ENCODE measurements at places on chromosomes 7 and 10. TPM values are rescaled to one million over a fixed set of nuclear protein-coding genes. Genes with fewer than 3 reads are reported as not detected.
A peak's percentile ranks its signal among the peaks of the same experiment; 100 is the strongest.

UCMA gene
- not detected for total RNA-seq

KLF14 gene
- total RNA-seq, result not detected

CUTC gene
- total RNA-seq, result 18.2 TPM

- peak; percentile 74 for DNase-seq
- no peak overlapping the region for H3K4me3 ChIP-seq
- no peaks in the 10 kb centered on the region for H3K27me3 ChIP-seq
- H3K4me1 ChIP-seq, result peaks cover 40% of the 10 kb centered on the region
Observed at GRCh38 chr10:45420453-45421192, 46.6 kb downstream of the ALOX5 start.

- H3K4me1 ChIP-seq, result no peaks in the 10 kb centered on the region
- no peak overlapping the region for H3K27ac ChIP-seq
- H3K4me3 ChIP-seq, result no peak overlapping the region
- no peaks in the 10 kb centered on the region for H3K27me3 ChIP-seq
- no peak for DNase-seq
- no peaks in the 10 kb centered on the region for H3K36me3 ChIP-seq
Observed at GRCh38 chr10:84783386-84783785, 455.0 kb downstream of the CCSER2 start.

- no peak for DNase-seq
- no peaks in the 10 kb centered on the region for H3K36me3 ChIP-seq
- H3K4me3 ChIP-seq, result no peak overlapping the region
- no peaks in the 10 kb centered on the region for H3K4me1 ChIP-seq
Observed at GRCh38 chr10:77686096-77686495, 48.5 kb upstream of the KCNMA1 start.

DNA sequence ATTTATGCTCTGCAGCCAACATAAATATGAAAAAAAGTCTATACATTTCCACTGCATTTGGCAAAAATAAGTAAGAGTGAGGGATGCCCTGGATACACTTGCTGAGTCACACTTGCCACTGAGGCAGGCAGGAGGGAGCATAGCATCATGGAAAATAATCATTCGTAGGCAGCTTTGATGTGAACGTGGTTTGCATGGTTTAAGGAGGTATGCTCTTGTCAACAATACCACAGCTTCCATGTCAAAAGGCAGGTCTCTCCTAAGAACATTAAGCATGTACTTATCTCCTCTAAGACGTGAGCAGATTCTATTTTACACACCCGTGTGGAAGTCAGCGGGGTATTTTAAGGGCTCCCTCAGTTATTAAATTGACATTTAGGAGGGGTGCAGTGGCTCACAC, 89.2 kb upstream of the WDR11 start:
- DNase-seq, result no peak
- H3K36me3 ChIP-seq, result no peaks in the 10 kb centered on the region
- H3K4me1 ChIP-seq, result no peaks in the 10 kb centered on the region
- H3K27ac ChIP-seq, result no peak overlapping the region

DNA sequence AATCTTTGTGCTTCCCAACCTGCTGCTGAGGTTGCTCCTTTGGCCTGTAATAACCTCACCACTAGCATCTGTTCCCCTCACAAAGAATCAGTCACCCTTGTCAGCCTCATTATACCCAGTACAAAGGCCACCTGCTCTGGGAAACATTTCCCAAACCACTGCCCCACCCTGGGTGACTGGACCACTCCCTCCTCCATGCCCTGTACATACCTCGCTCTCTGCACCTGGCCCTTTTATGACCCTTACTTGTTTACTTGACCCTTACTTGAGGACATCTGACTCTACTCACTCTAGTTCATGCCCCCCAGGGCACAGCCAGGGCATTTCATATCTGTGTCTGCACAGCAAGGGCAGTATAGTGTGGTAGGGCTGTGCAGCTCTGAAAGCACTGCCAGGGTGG, 21.4 kb upstream of the AOC1 start:
- no peak overlapping the region for H3K4me3 ChIP-seq
- no peaks in the 10 kb centered on the region for H3K27me3 ChIP-seq
- H3K4me1 ChIP-seq, result no peaks in the 10 kb centered on the region
- H3K27ac ChIP-seq, result no peak overlapping the region
- DNase-seq, result no peak

DNA sequence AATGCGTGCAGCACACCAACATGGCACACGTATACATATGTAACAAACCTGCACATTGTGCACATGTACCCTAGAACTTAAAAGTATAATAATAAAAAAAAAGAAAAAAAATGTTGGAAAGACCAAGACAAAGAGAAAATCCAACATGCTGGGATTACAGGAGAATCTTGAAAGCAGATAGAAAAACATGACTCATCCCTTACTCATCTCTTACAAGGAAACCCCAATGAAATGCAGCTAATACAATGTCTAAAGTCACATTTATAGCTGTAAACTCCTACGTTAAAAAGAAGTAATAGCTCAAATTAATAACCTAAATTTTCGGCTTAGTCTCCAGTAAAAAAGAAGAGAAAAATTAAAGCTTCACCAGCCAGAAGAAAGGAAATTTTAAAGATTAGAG, 47.5 kb upstream of the DGKB start:
- no peak for DNase-seq
- no peak overlapping the region for H3K27ac ChIP-seq
- H3K27me3 ChIP-seq, result no peaks in the 10 kb centered on the region
- H3K4me1 ChIP-seq, result no peaks in the 10 kb centered on the region
- H3K36me3 ChIP-seq, result no peaks in the 10 kb centered on the region
- no peak overlapping the region for H3K4me3 ChIP-seq

DNA sequence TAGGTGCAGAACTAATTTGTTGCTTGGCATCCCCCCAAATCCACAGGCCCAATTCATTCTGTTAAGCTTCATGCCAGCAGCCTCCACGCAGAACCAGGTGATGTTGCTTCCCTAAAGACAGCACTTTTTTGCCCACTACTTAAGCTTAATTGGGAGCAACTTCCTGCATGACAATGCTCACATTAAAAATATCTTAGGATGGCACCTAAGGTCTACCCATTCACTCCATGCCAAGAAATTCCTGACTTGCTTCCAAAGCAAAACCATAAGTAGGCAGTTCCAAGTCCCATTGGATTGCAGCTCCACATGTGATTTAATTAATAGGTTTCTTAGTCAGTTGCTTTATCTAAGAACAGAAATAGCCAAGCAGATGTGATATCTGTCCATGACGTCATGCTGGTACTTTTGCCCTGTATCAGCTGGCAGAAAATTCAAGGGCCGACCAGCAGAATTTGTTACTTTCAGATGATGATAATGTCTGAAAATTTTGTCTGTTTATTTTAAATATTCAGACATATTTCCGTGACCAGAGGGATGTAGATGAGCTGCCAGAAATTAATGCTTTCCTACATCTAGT, 325.5 kb downstream of the LHFPL3 start:
- no peaks in the 10 kb centered on the region for H3K27me3 ChIP-seq
- H3K4me1 ChIP-seq, result no peaks in the 10 kb centered on the region
- no peaks in the 10 kb centered on the region for H3K36me3 ChIP-seq
- no peak overlapping the region for H3K27ac ChIP-seq
- DNase-seq, result no peak
- no peak overlapping the region for H3K4me3 ChIP-seq

GRCh38 chr10:103843045-103843444, 12.3 kb downstream of the SH3PXD2A start:
- no peaks in the 10 kb centered on the region for H3K36me3 ChIP-seq
- no peak for DNase-seq
- no peaks in the 10 kb centered on the region for H3K27me3 ChIP-seq
- peak overlapping the region; percentile 76 for H3K27ac ChIP-seq
- peaks cover 76% of the 10 kb centered on the region for H3K4me1 ChIP-seq
- no peak overlapping the region for H3K4me3 ChIP-seq

DNA sequence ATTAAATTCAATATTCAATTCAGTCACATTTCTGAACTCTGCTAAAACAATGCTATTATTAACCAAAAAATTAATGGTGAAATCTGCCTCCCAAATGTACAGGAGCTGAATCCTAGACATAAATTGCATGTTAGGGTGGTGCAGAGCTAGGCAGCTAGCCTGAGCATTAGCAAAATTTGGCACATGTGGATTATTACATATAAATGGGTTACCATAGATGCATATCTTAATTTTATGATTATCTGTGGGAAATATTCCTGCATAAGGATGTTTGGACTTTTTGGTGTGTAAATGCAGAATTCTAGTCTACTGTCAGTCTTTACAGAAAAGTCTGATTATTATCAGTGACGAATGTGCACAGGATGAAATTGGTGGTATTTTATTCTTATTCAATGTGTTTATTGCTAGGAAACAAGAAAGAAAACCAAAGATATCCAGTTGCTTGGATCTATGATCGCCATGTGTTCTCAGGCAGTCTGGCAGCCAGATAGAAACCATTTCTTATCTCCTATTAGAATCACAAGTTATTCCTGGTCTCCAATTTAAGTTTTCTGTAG, 150.7 kb downstream of the POU6F2 start:
- DNase-seq, result no peak
- no peak overlapping the region for H3K27ac ChIP-seq
- no peaks in the 10 kb centered on the region for H3K27me3 ChIP-seq
- H3K36me3 ChIP-seq, result no peaks in the 10 kb centered on the region

DNA sequence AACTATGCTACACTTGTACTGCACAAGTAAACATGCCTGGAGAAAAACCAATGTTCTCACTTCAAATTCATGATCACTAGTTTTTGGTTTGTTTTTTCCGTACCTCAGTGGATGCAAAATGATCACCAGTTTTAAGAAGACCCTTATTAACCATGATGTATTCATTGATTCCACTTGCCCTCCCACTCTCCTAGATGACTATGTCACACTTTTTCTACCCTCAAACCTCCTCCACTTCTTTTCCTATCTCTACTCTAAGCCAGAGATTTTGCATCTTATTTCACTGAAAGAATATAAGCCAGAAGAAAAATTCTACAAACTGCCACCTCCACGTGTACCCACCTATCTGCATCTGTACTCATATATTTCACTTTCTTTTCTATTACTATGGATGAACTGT, 186.2 kb upstream of the NAMPT start:
- no peak overlapping the region for H3K4me3 ChIP-seq
- no peaks in the 10 kb centered on the region for H3K27me3 ChIP-seq
- no peak for DNase-seq
- H3K4me1 ChIP-seq, result no peaks in the 10 kb centered on the region
- H3K27ac ChIP-seq, result no peak overlapping the region

GRCh38 chr7:135251496-135252391, 18.1 kb downstream of the STRA8 start:
- H3K27me3 ChIP-seq, result no peaks in the 10 kb centered on the region
- no peak for DNase-seq
- H3K36me3 ChIP-seq, result no peaks in the 10 kb centered on the region
- peaks cover 25% of the 10 kb centered on the region for H3K4me1 ChIP-seq
- no peak overlapping the region for H3K27ac ChIP-seq
- no peak overlapping the region for H3K4me3 ChIP-seq

GRCh38 chr10:120883071-120883470, 31.9 kb downstream of the WDR11 start:
- no peaks in the 10 kb centered on the region for H3K4me1 ChIP-seq
- H3K36me3 ChIP-seq, result peaks cover 28% of the 10 kb centered on the region
- no peak for DNase-seq
- H3K27me3 ChIP-seq, result no peaks in the 10 kb centered on the region
- H3K27ac ChIP-seq, result no peak overlapping the region

GRCh38 chr7:83457022-83457892, 191.7 kb downstream of the SEMA3E start:
- H3K4me3 ChIP-seq, result no peak overlapping the region
- no peaks in the 10 kb centered on the region for H3K27me3 ChIP-seq
- H3K4me1 ChIP-seq, result no peaks in the 10 kb centered on the region
- no peak overlapping the region for H3K27ac ChIP-seq
- no peak for DNase-seq

- H3K36me3 ChIP-seq, result peaks cover 5% of the 10 kb centered on the region
- H3K27ac ChIP-seq, result no peak overlapping the region
Observed at GRCh38 chr10:70874061-70874460, 14.3 kb downstream of the PCBD1 start.

- no peaks in the 10 kb centered on the region for H3K27me3 ChIP-seq
- no peak for DNase-seq
- no peaks in the 10 kb centered on the region for H3K36me3 ChIP-seq
- peaks cover 8% of the 10 kb centered on the region for H3K4me1 ChIP-seq
Observed at GRCh38 chr7:143905509-143905908, 3.5 kb upstream of the TCAF1 start.

DNA sequence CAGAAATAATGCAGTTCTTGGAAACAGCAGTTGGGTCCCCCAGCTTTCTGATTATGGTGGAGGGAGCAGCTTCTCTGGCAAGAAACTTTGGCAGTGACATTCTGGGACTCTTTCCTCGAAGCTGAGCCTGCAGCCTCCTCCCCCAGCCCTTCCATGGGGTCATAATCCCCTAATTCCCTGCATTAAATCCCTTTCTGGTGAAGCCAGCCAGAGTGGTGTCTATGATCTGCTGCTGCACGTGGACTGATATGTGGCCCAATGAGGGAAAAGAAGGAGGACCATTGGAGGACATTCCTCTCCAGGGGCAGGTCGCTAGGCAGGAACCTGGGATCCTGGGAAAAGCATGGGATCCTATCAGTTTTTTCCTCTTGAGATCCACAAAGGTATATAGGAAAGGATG, 470.5 kb downstream of the RPS24 start:
- H3K4me3 ChIP-seq, result no peak overlapping the region
- H3K4me1 ChIP-seq, result peaks cover 28% of the 10 kb centered on the region
- no peak overlapping the region for H3K27ac ChIP-seq
- H3K27me3 ChIP-seq, result no peaks in the 10 kb centered on the region

DNA sequence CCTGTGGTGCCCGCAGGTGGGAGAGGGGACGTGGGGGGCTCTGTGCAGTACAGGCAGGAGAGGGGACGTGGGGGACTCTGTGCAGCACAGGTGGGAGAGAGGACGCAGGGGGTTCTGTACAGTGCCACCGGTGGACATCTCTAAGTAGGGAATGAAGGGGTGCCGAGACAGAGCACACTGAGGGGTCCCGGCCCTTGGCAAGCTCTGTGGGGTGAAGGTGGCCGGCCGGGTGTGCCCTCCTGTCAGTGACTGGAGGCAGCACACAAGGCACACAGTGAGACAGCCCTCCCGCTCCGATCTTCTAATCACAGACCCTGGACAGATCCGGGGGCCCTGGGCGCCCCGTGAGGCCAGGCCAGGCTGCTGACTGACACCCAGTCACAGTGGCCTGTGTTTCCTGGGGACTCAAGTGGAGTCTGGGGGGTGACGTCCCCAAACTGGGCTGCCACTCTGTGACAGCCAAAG, 11.2 kb downstream of the GPR146 start:
- no peaks in the 10 kb centered on the region for H3K27me3 ChIP-seq
- H3K4me3 ChIP-seq, result peak overlapping the region; percentile 32
- no peaks in the 10 kb centered on the region for H3K36me3 ChIP-seq
- H3K4me1 ChIP-seq, result peaks cover 52% of the 10 kb centered on the region
